ENCODE measurements at places on chromosomes 2 and 18. TPM values are rescaled to one million over a fixed set of nuclear protein-coding genes. Genes with fewer than 3 reads are reported as not detected.
A peak's percentile ranks its signal among the peaks of the same experiment; 100 is the strongest.

GRCh38 chr2:109436610-109437225, 177.0 kb downstream of the SEPTIN10 start:
- no peaks in the 10 kb centered on the region for H3K36me3 ChIP-seq
- peak; percentile 45 for DNase-seq
- no peak overlapping the region for H3K27ac ChIP-seq
- no peaks in the 10 kb centered on the region for H3K27me3 ChIP-seq
- H3K4me1 ChIP-seq = no peaks in the 10 kb centered on the region
- no peak overlapping the region for H3K4me3 ChIP-seq

GRCh38 chr2:150234787-150235446, 252.6 kb downstream of the RND3 start:
- no peaks in the 10 kb centered on the region for H3K27me3 ChIP-seq
- DNase-seq = no peak
- H3K36me3 ChIP-seq = no peaks in the 10 kb centered on the region
- H3K27ac ChIP-seq = peak overlapping the region; percentile 68
- H3K4me3 ChIP-seq = no peak overlapping the region

DNA sequence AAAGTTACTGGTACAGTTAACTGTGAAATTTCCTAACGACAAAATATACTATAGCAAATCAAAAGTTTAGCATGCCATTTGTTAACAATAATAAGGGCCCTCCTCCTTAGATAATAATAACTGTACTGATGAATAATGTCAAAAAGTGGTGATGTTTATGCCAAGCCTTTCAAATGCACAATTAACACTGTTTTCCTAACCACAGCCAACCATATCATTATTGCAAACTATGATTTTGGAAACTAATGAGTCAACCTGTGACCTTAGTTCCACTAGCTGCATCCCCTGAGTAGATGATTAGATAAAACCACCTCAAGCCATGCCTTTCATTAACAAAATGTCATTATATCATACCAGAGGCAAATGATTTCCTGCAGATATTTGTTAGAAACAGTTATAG, 25.1 kb upstream of the GPR75 start:
- DNase-seq = no peak
- no peak overlapping the region for H3K27ac ChIP-seq
- H3K4me1 ChIP-seq = no peaks in the 10 kb centered on the region
- no peak overlapping the region for H3K4me3 ChIP-seq
- H3K36me3 ChIP-seq = peaks cover 4% of the 10 kb centered on the region

DNA sequence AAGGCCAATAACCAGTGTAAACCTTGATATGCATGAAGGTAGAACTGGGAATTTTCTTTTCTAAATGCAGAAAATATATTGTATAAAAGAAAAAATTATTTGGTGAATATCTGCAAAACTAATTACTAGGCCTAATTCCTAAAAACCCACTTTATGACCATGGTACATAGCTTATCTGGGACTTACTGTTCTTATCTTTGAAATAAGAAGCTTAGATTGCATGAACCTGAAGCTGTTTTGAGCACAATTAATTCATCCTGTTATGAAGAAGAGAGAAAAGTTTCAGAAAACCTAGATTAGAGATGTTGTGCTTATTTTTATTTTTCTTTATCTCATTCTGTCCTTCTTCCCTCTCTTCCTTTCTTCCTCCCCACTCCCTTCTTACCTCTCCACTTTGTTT, 235.0 kb downstream of the GULP1 start:
- no peaks in the 10 kb centered on the region for H3K27me3 ChIP-seq
- no peaks in the 10 kb centered on the region for H3K36me3 ChIP-seq
- no peak overlapping the region for H3K4me3 ChIP-seq
- no peaks in the 10 kb centered on the region for H3K4me1 ChIP-seq
- DNase-seq = no peak

SATB2 gene
- total RNA-seq = 12.2 TPM

SS18 gene
- total RNA-seq = 99.1 TPM

PLEK gene
- 20.5 TPM for total RNA-seq

- no peaks in the 10 kb centered on the region for H3K27me3 ChIP-seq
- no peaks in the 10 kb centered on the region for H3K36me3 ChIP-seq
- H3K27ac ChIP-seq = no peak overlapping the region
Observed at GRCh38 chr2:15481000-15481399, 80.1 kb downstream of the NBAS start.

ABCB11 gene
- total RNA-seq = under 0.01 TPM
